ENCODE measurements at places on chromosomes 7 and 10.

DNA sequence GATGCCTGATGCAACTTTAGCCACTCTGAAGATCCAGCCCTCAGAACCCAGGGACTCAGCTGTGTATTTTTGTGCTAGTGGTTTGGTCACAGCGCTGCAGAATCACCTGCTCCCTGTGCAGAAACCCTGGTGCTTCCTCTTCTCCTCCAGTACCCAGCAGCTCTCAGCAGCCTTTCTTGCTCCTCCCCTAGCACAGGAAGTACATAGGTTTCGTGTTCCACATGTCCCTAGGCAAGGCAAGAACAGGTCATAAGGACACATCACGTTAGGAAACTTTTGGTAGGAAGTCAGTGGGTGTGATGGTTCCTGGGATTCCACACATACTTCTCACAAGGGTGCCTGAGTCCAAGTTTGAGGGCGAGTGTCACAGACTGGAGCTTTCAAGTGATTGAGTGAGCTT, 167.9 kb upstream of the PRSS1 start:
- no peak for DNase-seq

DNA sequence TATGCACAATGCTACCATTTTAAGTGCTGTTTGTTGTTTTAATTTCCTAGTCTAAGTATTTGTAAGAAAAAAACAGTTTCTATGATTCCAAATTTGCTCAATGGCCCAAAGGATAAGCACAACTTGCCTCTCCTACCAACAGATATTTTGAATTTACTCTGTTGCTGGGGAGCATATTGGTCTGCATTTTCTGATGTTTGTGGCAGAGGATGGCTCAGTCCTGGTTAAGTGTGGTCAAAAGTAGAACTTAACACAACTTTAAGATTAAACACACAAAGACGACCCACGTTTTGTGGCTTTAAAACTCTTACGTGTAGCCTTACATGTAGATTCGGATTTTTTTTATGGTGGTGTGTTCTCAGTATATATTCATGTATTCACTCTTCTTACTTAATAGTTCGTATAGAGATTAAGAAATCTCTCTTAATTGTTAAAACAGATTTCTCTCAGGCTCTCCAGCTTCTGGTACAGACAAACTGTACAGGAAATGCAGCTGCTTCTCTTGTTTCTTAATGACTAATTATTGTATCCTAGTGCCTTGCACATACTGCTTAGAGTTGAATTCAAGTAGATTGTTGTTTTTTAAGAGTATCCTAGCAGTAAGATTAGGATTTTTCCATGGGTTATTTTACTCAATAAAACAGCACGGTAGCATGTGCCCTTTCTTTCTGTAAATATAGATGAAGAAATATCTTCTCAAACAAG, 86.2 kb downstream of the GPR85 start:
- no peak for DNase-seq

- DNase-seq = peak; percentile 50
Measured at GRCh38 chr10:47361293-47361692, 13.1 kb downstream of the RBP3 start.

GRCh38 chr10:127619546-127620325, 70.6 kb downstream of the NPS start:
- DNase-seq = no peak

- no peak for DNase-seq
Measured at GRCh38 chr10:22341190-22341925, 3.9 kb upstream of the SPAG6 start.

GRCh38 chr7:100372256-100372655, 1.0 kb upstream of the PILRA start:
- DNase-seq = no peak

- DNase-seq = no peak
Measured at GRCh38 chr10:1519391-1519790, 217.9 kb downstream of the ADARB2 start.

GRCh38 chr10:36526033-36526432, 599.4 kb upstream of the ANKRD30A start:
- no peak for DNase-seq

GRCh38 chr10:111122127-111122526, 45.3 kb downstream of the ADRA2A start:
- DNase-seq = no peak

DNA sequence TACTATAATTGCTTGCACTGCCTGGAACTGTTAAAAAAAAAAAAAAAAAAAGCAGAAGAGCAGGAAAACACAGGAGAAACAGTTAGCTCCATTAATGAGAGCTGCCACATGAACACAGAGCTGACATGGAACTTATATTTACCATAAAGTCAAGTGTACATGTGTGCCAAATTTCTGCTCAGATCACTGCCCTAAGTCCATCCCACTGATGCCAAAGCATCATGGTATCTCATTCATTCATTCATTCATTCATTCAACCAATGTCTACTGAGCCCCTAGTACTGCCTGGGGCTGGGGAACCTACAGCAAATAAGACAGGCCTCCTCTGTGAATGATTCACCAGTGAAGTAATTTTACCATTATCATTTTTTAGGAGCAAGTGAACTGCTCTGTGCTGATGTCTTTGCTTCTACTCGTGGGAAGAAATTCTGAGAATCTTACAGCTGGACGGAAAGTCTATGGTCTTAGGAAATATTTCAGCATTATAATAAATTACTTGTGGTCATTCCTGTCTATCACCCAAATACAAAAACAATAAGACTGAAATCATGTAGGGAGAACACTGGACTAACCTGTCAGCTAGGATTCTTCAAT, 58.8 kb upstream of the ABLIM1 start:
- DNase-seq = no peak

- DNase-seq = no peak
Measured at GRCh38 chr7:100516135-100516812, 22.7 kb upstream of the AGFG2 start.

GRCh38 chr10:113709221-113709838, 29.6 kb downstream of the CASP7 start:
- no peak for DNase-seq

DNA sequence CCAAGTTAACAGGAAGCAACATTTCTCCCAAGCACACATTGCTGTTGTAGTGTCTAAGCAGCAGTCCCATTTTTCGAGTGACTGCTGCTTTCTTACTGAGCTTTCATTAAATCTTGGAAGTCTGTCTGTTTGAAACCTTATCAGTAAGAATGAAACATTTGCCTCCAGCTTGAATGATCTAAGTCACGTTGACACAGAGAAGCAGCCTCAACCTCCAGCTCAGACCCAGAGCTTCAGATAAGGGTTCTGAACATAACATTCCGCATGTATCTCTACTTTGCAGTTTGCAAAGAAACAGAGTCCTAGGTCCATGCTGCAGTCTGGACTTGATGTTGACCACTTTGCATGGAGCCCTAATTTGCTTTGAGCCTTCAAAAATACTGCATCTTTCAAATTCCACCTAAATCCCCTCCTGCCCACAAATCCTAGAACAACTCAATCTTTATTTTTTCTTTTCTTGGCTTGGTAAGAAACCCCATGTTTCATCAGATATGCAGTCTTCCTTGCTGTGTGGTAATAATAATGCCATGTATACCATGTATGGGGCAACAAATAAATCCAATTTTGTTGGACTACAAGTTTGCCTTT, 698.7 kb upstream of the IGFBP3 start:
- DNase-seq = no peak

GRCh38 chr10:31121757-31122577, 90.3 kb upstream of the ZNF438 start:
- DNase-seq = no peak

DNA sequence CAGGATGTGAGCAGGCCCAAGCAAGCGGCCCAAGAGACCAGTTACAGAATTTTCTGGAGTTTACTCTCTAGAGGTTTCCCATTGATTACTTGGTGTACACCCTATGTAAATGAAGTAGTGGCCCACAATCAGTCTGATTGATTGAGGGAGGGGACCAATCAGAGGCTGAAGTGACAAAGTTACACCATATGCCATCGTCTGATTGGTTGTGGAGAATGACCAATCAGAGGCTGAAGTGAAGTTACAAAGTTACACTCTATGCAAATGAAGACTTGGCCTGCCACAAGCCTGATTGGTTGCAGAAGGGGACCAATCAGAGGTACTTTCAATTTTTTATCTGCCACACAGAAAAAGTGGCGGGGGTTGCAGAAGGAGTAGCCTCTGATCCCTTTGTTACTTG, 83.7 kb downstream of the KIF20B start:
- no peak for DNase-seq

- DNase-seq = no peak
Measured at GRCh38 chr7:99863847-99864440, 12.9 kb downstream of the OR2AE1 start.

GRCh38 chr7:15749631-15750030, 63.1 kb upstream of the MEOX2 start:
- DNase-seq = no peak

- DNase-seq = no peak
Measured at GRCh38 chr10:16663444-16663843, 141.8 kb upstream of the C1QL3 start.

DNA sequence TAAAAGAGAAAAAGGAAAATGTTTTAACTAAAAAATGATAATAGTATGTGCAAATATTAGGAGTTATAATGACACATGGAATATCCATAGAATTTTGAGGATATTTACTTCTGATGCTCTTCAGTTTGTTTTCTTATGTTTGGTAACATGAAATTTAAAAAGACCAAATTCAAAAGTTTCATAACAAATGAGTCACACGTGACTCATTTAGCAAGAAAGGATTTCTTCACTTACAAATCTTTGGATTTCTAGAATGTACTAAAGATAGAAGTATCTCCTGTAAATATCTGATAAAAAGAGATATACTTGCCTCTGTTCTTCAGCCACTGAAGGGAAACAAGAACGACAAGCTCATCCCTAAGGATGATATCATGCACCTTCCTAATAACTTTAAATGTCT, 774.5 kb upstream of the LRRTM3 start:
- DNase-seq = no peak

- no peak for DNase-seq
Measured at GRCh38 chr7:50212666-50213621, 91.6 kb upstream of the IKZF1 start.

GRCh38 chr7:36600869-36601530, 123.3 kb downstream of the AOAH start:
- no peak for DNase-seq

DNA sequence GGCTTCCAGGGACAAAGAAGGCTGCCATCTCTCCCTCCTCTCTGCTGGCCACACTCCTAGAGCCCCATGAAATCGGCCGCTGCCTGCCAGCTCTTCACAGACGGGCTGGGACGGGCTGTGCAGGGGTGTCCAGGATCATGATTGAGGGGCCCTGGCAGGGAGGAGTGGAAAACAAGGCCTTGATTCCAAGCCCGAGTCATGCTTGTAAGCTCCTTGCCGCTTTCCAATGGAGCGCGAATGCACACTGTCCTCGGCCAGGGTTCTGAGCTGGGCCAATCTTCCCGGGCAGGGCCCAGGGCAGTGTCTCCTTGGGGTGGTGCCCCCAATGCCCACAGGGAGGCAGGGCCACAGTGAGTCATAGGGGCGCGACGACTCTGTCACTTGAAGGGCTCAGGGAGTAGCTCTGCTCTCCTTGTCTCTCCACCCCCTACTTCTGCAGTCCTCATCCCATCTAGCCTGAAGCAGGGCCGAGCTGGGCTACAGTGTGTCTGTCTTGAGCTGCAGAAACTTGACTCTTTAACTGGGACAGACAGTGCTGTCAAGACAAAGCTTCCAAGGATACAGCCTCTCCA, 186.2 kb upstream of the SVIL start:
- no peak for DNase-seq

DNA sequence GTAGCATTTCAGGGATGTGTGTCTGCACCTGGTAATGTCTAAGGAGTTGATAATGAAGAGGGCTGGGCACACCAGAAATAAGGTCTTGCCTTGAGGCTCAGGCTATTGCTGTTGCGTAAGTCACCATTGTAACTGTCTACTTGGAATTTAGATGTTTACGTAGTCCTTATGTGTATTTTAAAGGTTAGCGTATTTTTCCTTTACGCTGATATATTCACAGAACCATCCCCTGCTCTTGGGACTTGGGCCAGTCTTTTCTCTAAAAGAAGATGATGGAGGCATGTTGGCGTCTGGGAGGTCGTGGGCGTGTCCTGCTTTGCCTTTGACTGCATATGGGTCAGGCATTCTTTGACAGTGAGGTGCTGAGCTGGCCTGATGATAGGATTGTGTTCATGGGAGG, 14.7 kb downstream of the WDR37 start:
- no peak for DNase-seq

- DNase-seq = no peak
Measured at GRCh38 chr10:131187274-131187673, 124.2 kb downstream of the TCERG1L start.

DNA sequence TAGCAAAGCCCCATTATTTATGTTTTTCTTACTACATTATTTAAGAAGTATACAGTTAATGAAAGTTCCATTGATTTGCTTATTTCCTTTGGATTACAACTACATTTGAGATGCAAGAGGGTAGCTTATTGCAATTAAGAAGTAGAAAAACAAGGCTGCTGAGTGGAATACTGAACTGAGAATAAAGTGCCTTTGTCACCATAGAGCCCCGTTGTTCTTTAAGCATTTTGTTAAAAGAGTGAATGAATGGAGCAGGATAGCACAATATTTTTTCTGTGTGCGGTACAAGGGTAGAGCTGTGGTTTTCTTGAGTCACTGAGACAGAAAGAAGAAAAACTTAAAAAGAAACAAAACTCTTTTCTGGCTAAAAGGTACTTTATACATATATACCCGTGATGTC, 45.6 kb downstream of the ZNF277 start:
- no peak for DNase-seq

DNA sequence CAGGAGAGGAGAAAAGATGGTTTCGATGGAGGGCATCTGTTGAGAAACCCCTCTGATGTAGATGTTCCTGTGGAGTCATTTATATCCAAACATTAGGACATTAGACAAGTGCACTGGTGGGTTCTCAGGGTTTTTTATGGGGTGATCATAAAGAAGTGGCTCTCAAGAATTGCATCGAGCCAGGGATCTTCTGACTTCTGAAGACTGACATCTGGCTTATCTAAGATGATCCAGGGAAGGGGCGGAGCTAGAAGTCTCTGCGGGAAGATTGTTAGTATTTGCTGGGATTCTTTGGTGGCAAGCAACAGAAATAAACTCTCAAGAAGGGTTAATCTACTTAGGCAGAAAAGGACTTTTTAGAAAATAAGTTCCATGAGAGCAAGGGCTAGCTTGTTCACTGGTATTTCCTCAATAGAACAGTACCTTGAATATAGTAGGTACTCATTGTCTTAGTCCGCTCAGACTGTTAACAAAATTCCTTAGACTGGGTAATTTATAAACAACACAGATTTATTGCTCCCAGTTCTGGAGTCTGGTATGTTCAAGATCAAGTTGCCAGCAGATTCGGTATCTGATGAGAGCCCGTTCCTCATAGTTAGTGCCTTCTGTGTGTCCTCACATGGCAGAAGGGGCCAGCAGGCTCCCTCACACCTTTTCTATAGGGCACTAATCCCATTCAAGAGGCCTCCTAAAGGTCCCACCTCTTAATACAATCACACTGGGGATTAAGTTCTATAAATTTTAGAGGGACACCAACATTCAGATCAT, 28.5 kb upstream of the SYPL1 start:
- no peak for DNase-seq

GRCh38 chr10:119292968-119293760, 85.8 kb downstream of the GRK5 start:
- no peak for DNase-seq

- DNase-seq = no peak
Measured at GRCh38 chr7:140640727-140641523, at the start of gene DENND2A. DENND2A (minus strand) TSS chr7:140640813; CDS start chr7:140602397, 38,416 bp downstream.
